Mesothelial cell of epicardium (in vitro differentiated cells): ENCODE measurements at places on chromosomes 1 and 21.

DNA sequence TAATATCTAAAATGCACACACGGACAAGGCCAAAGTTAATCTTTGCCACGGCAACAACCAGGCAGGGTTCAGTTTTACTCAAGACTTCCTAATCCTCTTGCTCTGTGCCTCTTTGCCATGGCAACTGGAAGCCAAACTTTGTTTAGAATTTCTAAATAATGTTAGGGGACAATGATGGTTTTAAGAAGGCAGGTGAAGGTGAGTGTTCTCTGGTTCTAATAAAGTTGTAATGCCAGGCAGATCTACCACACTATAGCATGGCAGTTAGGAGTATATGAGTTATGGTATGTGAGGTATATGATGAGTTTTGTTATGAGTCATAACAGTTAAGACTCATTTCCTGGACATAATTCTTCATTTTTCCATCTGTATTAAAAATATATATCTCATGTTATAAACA is 2.7 kb downstream of the PTPRC start:
- H3K27ac ChIP-seq: no peak overlapping the region
- no peak for DNase-seq
- H3K27me3 ChIP-seq: no peaks in the 10 kb centered on the region

GRCh38 chr1:173103006-173103405 is 52.3 kb upstream of the TNFSF18 start:
- peaks cover 10% of the 10 kb centered on the region for H3K36me3 ChIP-seq
- no peaks in the 10 kb centered on the region for H3K27me3 ChIP-seq
- no peak overlapping the region for H3K27ac ChIP-seq
- no peak for DNase-seq

- H3K27me3 ChIP-seq: no peaks in the 10 kb centered on the region
- H3K4me3 ChIP-seq: no peak overlapping the region
- peaks cover 9% of the 10 kb centered on the region for H3K36me3 ChIP-seq
Measured at GRCh38 chr1:203986887-203987461, 85.9 kb upstream of the SOX13 start.

GRCh38 chr1:93306920-93307319 is 38.8 kb upstream of the DR1 start:
- no peaks in the 10 kb centered on the region for H3K27me3 ChIP-seq
- peaks cover 10% of the 10 kb centered on the region for H3K36me3 ChIP-seq
- H3K4me3 ChIP-seq: no peak overlapping the region
- no peak for DNase-seq
- no peak overlapping the region for H3K27ac ChIP-seq

DNA sequence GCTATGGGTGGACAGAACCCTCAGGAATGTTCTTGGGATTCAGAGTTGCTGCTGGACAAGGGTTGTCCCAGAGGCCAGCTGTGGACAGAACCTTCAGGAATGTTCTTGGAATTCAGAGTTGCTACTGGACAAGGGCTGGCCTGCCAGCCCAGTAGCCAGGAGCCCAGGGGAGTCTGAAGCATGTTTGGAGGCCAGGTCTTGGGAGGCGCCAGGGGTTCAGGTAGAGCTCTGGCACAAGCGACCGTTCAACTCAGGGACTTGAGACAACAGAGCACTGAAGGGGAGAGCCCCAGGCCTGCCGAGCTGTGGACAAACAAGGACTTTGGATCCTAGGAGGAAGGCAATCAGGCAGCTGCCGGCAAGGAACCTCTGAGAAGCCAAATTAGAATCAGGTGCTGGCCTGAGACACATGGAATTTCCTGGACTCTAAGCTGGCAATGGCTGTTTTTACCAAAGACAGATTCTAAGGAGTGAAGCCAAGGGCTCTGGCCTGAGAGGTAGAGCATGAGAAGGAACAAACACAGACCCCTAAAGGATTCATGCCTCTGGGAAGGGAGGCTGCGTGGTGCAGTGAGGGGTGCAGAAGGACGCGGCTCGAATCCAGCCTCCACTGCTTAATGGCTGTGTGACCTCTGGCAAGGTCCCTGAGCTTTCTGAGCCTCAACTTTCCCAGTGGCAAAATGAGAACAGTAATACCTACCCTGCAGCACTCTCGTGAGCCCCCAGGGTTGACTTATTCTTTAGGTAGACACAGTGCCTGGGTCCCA is 13.4 kb downstream of the PLA2G5 start:
- no peaks in the 10 kb centered on the region for H3K36me3 ChIP-seq
- no peak overlapping the region for H3K4me3 ChIP-seq
- H3K27me3 ChIP-seq: no peaks in the 10 kb centered on the region
- DNase-seq: no peak
- peaks cover 16% of the 10 kb centered on the region for H3K4me1 ChIP-seq
- no peak overlapping the region for H3K27ac ChIP-seq

DNA sequence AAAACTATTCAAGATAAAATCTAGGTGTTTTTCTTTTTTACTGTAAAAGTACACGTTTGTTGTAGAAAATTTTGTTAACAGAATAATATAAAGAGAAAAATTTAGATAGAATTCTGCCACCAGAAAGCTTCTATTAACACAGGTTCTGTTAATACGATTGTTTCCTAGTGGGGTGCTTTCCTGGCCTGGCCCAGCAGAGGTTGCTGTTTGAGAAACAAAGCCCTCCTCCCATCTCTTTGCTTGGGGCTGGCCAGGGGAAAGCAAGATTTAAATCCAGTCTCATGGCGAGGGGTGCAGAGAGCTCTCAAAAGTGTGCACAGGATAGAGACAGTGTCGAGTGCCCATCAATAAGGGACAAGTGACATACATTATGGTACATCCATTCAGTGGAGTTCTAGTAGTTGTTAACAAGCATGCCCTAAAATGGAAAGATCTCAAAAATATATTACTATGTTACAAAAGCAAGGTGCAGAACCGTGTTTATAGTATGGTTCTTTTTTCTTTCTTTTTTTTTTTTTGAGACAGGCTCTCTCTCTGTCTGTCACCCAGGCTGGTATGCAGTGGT is 14.6 kb upstream of the ACBD3 start:
- no peak overlapping the region for H3K27ac ChIP-seq
- H3K27me3 ChIP-seq: no peaks in the 10 kb centered on the region
- peaks cover 3% of the 10 kb centered on the region for H3K4me1 ChIP-seq
- no peaks in the 10 kb centered on the region for H3K36me3 ChIP-seq
- no peak for DNase-seq
- no peak overlapping the region for H3K4me3 ChIP-seq

- H3K27ac ChIP-seq: no peak overlapping the region
- H3K4me1 ChIP-seq: no peaks in the 10 kb centered on the region
- DNase-seq: no peak
- H3K36me3 ChIP-seq: no peaks in the 10 kb centered on the region
- no peak overlapping the region for H3K4me3 ChIP-seq
Measured at GRCh38 chr21:41626021-41626420, 118.1 kb upstream of the TMPRSS2 start.

DNA sequence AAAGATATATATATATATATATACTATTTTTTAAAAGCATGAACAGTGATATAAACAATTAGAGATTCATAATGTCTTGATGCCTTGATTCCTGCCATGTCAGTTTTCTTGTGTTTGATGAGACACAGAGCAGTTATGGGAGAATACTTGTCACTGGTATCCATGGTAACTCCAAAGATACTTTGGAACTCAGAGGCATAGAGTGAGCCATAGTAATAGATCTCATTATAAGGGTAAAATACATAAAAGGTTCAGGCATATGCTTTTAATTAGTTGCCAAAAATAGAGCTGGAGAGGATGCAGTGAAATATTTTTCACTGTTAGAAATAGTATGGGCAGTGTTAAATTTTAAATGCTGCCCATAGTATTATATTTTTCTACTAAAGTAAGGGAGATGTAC is 134.1 kb downstream of the SYT14 start:
- H3K36me3 ChIP-seq: no peaks in the 10 kb centered on the region
- DNase-seq: no peak
- H3K27me3 ChIP-seq: no peaks in the 10 kb centered on the region
- no peak overlapping the region for H3K27ac ChIP-seq

- H3K36me3 ChIP-seq: no peaks in the 10 kb centered on the region
- no peak for DNase-seq
- no peak overlapping the region for H3K4me3 ChIP-seq
- H3K4me1 ChIP-seq: peaks cover 19% of the 10 kb centered on the region
- no peak overlapping the region for H3K27ac ChIP-seq
Measured at GRCh38 chr1:94651076-94651475, 109.5 kb upstream of the F3 start.
